Activated T-cell treated with anti-CD3 and anti-CD28 coated beads, Interleukin-2, amount 50 U/mL, for 72 hours (primary cell): ENCODE measurements at places on chromosomes 7 and 10.

GRCh38 chr10:109067031-109067430 lies 856.3 kb downstream of the XPNPEP1 start:
- DNase-seq = no peak

DNA sequence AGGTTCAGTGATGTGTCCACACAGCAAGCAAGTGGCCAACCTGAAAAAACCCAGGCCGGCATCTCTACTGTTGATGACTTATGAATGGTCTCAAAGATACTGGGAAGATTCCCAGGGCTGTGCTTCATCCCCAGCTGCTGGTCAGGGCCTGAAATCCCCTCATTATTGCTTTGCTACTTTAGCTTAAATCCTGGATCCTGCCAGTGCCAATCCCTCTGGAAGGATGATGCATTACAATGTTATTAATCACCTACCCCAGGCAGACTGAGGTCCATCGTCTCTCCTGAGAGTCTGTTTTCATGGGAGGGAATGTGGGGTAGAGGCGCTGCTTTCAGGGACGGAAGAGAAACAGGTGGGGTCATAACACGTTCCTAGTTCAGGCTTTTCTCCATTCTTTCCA lies 371.6 kb downstream of the RPS24 start:
- no peak for DNase-seq

DNA sequence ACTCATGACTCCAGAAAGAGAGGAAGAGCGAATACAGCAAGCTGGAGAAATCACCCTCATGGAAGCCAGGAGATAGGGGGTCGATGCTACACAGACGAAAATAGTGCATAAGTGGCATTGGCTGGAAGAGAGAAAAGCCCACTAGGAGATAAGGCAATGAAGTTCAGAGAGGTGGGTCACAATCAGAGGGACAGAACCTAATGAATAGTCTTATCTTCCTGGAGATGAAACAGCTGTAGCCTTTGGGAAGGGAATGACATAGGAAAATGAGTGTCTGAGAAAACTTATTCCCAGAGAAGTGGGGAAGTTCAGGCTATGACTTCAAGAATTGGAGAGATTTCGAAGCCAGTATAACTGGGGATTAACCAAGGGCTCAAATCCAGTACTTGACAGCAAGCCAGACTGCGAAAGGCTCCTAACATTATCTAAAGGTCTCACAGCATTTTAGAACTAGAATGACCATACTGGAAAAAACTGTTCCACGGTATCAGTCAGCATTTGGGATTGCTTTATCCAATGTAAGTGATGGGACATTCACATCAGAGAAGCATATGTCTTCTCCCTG lies 211.1 kb downstream of the ZNF365 start:
- DNase-seq = no peak

DNA sequence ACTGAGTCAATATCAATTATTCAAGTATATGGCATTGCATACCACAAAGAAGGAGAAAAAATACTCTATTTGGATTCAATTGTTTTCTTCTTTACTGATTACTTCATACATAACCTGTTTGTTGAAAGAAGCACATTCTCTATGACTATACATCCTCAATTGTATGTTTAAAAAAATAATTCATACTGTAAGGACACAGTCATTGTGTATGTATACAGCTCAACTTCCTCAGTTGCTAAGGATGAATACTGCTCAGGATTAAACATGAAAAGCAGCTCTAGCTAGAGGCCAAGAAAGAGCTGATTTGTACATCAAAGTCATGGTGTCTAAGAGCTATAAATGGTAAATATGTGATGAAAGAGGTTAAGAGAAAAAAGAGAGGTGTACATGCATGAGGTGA lies 15.8 kb upstream of the BPGM start:
- DNase-seq = no peak

GRCh38 chr7:43849047-43849446 lies 20.3 kb downstream of the MRPS24 start:
- DNase-seq = no peak

- peak; percentile 46 for DNase-seq
Observed at GRCh38 chr10:68955355-68955831, 577 bp upstream of the DDX21 start.

DNA sequence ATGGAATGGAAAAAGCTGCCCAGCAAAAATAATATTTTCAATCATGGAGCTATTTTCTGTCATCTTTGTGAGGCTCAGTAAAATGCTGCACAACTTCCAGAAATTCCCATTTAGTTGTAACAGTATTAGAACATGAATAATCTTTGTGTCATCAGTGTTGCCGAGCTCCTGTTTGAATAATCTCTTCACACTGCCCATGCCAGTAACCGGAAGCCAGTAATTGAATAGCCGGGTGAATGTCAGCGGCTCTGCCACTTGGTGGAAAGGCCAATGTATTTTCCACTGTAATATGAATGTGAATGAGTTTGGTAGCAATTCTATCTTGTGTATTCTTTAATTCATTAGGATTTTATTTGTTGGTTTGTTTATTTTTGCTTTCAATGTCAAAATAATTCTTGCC lies 172.5 kb upstream of the INSYN2A start:
- no peak for DNase-seq

DNA sequence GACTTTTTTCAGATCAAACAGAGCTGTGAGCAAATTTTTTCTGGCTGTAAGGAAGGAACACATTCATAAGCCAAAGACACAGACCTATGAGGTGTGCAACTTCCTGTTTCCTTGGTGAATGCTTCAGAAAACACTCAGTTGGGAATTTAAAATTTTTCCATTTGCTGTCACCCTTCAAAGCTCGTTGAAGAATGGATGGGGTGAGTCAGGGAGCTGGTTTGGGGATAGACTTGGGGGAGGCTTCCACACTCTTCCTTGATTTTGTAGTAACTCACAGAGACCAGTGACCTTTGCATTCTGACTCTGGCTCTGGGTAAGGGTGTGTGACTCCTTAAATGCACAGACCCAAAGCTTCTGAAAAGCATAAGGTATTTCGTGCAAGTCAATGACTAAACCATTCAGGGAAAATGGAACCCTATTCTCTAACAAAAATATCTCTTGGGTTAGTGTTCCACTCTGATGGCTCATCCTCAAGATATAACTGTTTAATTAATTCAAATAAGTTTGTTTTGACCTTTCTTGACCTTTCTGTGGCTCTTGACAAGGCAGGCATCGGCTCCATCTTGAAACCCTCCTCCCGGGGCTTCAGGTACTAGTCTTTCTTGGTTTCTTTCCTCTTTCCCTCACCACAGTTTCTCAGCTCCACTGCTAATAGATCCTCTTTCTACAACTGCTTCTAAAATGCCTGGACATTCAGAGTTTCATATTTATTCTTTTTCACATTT lies 227.8 kb upstream of the INHBA start:
- DNase-seq = no peak

DNA sequence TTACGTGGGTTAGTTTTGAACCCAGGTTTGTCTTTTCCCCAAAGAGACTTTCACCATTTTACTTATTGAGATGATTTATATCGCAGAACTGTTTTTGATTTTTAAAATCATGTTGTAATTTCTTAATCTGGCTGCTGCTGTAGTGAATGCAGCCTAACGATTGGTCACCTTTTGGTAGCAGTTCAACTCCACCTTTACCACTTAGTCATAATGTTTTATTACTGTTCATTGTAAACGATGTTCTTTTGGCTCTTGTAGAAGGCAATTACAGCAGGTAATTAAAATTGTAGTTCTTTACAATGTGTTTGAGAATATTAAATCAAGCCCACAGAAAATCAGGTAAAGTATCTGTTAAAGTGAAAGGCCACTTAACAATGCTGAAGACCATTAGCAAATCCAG lies 531.1 kb downstream of the SDK1 start:
- no peak for DNase-seq

DNA sequence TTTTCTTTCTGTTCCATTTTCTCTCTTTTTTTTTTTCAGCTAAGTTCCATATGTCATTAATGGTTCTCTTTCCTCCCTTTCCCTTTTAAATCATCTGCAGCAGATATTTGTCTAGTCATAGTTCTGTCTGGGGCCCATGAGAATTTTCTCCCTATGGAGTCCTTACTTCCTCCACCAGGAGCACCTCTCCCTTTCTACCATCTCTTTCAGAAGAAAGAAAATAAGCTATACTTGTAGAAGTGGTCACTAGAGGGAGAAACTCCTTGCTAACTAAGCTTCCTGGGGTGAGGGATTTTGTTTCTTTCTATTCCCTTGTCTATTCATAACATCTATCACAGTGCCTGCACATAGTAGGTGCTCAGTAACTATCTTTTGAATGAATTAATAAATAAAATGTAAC lies 230.2 kb upstream of the HPS1 start:
- DNase-seq = no peak

DNA sequence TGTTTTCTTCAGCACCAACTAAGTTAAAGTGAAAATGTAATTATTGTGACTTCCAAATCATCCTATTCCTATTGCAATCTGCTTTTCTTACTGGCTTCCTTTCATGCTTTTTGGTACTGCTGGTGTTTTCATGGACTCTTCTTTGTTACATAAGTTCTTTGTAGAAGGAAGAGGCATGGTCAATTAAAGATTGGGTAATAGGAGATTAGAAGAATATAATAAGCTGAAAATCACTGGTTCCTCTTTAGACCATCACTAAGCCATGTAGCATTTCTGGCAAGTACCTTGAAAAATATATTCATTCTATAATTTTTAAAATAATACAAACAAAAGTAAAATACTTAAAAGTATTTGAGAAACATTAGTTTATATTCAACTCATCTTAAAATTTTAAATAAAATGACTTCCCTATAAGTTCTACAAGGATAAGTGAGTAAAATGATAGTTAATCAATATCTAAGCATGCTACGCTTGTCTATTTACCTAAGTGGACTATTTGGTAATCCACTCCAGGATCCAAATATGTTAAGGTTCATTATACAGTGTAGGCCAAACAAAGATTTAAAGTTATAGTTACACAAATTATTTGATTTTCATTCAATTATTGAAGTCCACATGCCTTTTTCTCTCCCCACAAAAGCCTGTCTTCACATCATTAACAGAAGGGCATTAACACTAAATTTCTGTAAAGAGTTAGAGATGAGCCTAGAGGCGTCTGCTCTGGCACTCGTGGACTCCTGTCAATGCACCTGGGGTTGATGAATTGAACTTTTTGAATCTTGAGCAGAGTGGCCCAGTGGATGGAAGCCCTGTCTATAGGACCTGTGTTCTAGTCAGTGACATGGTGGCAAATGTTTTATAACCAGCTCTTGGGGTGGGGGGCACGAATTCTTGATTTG lies 408.1 kb downstream of the INHBA start:
- no peak for DNase-seq
